ENCODE measurements at places on chromosomes 2 and 18. TPM values are rescaled to one million over a fixed set of nuclear protein-coding genes. Genes with fewer than 3 reads are reported as not detected.

The SLC25A12 gene
- total RNA-seq: 5.3 TPM

The ERMN gene
- 0.61 TPM for total RNA-seq

The EDAR gene
- 0.95 TPM for total RNA-seq

The SETBP1 gene
- total RNA-seq: 4.0 TPM

The TRPM8 gene
- not detected for total RNA-seq

The MFSD2B gene
- 0.48 TPM for total RNA-seq

GRCh38 chr2:136049991-136050920, 64.8 kb upstream of the DARS1 start:
- no peak for DNase-seq
- no peak overlapping the region for H3K4me3 ChIP-seq
- H3K27me3 ChIP-seq: no peaks in the 10 kb centered on the region

GRCh38 chr2:84309281-84309680, 149.8 kb downstream of the SUCLG1 start:
- DNase-seq: no peak
- no peaks in the 10 kb centered on the region for H3K4me1 ChIP-seq
- no peak overlapping the region for H3K4me3 ChIP-seq
- H3K27ac ChIP-seq: no peak overlapping the region

DNA sequence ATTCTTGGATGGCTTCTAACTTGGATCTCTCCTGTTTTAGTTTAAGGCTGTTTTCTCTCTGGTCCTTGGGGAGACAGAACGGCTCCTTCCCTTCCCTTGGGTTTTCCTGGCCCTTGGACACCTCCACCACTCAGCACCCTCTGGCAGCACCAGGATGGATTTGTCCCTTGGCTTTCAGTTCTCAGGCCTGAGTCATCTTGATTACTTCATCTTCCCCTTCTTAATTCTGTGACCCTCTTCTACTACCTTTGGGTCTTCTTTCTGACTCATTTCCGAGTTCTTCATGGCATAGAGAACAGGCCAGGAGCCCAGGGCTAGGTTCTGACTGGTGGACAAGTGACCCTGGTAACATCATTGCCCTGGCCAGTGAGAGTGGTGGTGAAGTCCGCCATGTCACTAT, 14.9 kb downstream of the IGFBP2 start:
- DNase-seq: no peak
- H3K27me3 ChIP-seq: no peaks in the 10 kb centered on the region
- H3K4me3 ChIP-seq: no peak overlapping the region
- H3K4me1 ChIP-seq: no peaks in the 10 kb centered on the region
- no peak overlapping the region for H3K27ac ChIP-seq

GRCh38 chr18:51621113-51621863, 423.8 kb upstream of the MEX3C start:
- H3K27ac ChIP-seq: no peak overlapping the region
- H3K4me1 ChIP-seq: no peaks in the 10 kb centered on the region
- H3K4me3 ChIP-seq: no peak overlapping the region
- H3K36me3 ChIP-seq: no peaks in the 10 kb centered on the region
- DNase-seq: peak; percentile 42

- no peaks in the 10 kb centered on the region for H3K36me3 ChIP-seq
- no peak for DNase-seq
- no peak overlapping the region for H3K27ac ChIP-seq
- H3K4me3 ChIP-seq: no peak overlapping the region
- no peaks in the 10 kb centered on the region for H3K27me3 ChIP-seq
Observed at GRCh38 chr2:187594801-187595200, 40.6 kb upstream of the TFPI start.

DNA sequence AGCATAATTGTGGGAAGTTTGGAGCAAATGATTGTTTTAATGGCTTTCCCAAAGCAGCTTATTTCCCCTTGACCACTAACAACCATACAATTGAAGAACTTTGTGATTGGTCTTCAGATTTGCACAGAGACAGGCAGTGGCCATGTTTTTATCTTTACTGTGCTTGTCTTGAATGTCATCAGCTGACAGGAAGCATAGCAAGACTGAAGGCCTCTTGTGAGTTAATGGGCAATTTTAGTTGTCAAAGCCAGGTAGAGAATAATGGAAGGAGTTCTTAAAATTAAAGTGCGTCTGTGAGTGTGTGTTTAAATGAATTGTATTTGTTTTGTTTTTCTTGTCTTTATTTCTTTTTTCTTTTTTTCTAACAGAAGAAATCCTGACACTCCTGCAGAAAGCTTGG, 809.9 kb downstream of the TSN start:
- no peak overlapping the region for H3K4me3 ChIP-seq
- H3K36me3 ChIP-seq: no peaks in the 10 kb centered on the region
- DNase-seq: no peak
- no peaks in the 10 kb centered on the region for H3K27me3 ChIP-seq

GRCh38 chr2:54318821-54319220, 62.8 kb upstream of the TSPYL6 start:
- no peak overlapping the region for H3K27ac ChIP-seq
- H3K27me3 ChIP-seq: no peaks in the 10 kb centered on the region
- DNase-seq: no peak
- H3K4me1 ChIP-seq: no peaks in the 10 kb centered on the region

DNA sequence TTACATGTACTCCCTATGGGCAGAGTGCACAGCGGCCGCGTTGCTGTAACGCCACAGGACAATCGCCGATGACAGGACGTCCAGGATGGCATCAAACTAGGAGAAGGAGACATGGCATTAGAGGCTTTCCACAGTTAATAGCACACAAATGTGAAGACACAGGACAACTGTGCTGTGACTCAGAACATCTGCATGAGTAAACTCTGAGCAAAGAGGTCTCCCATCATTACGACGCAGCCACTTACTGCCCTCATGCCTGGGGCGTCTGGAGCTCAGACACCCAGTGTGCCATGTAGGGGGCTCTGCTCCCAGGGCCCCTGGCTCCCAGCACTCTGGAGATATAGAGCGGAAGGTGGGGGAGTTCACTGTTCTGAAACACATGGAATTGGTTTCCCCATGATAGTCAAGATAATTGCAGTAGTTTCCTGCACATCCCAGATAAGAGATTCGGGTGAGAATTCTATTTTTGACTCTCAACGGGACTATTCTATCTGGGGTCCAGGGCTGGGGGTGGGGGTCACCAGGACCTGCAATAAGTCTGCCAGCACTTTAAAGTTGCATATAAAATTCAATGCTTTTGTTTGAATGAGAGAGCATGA, 168.1 kb downstream of the TMEM163 start:
- no peaks in the 10 kb centered on the region for H3K27me3 ChIP-seq
- no peaks in the 10 kb centered on the region for H3K4me1 ChIP-seq
- no peak overlapping the region for H3K27ac ChIP-seq
- no peak for DNase-seq

DNA sequence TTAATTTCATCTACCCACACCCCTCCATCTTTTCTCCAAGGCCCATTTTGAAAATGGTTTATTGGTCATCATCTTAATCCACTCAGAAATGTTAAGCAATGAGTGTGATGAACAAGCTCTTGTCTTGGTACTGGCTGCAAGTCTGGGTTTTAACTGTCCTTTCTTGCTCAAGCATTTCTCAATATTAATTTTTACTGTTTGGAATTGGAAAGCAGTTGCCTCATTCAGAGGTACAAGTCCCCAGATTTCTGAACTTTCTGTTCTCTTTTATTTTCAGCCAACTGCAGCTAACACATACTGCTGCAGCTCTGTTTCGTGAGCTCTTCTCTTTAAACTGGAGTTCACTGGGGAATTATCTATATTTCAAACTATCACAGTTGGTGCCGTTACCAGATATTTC, 99.4 kb upstream of the TEX51 start:
- no peak overlapping the region for H3K4me3 ChIP-seq
- no peak overlapping the region for H3K27ac ChIP-seq
- DNase-seq: no peak
- H3K27me3 ChIP-seq: no peaks in the 10 kb centered on the region

DNA sequence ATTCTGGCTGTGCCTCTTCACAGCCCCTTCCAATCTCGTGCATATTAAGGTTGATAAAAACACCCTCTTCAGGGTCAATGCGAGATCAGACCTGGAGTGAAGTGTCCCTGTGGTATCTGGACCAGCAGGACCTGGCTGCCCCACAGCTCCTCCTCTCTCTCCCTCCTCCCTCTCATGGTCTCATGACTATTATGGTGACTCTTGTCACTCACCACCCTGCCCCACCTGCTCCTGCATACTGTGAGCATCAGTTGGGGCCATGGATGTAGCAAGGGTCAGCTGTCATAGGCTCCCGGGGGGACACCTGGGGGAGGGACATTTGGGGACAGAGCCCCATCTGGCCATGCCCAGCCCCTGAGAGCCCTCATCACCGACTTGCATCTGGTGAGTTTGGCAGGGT, 50.2 kb downstream of the ODC1 start:
- H3K36me3 ChIP-seq: peaks cover 2% of the 10 kb centered on the region
- no peak for DNase-seq
- H3K27ac ChIP-seq: no peak overlapping the region
- H3K27me3 ChIP-seq: no peaks in the 10 kb centered on the region

GRCh38 chr2:231701456-231702373, 6.6 kb upstream of the PTMA start:
- no peak for DNase-seq
- no peaks in the 10 kb centered on the region for H3K4me1 ChIP-seq
- no peak overlapping the region for H3K4me3 ChIP-seq
- H3K27me3 ChIP-seq: no peaks in the 10 kb centered on the region
- no peak overlapping the region for H3K27ac ChIP-seq
- H3K36me3 ChIP-seq: no peaks in the 10 kb centered on the region

DNA sequence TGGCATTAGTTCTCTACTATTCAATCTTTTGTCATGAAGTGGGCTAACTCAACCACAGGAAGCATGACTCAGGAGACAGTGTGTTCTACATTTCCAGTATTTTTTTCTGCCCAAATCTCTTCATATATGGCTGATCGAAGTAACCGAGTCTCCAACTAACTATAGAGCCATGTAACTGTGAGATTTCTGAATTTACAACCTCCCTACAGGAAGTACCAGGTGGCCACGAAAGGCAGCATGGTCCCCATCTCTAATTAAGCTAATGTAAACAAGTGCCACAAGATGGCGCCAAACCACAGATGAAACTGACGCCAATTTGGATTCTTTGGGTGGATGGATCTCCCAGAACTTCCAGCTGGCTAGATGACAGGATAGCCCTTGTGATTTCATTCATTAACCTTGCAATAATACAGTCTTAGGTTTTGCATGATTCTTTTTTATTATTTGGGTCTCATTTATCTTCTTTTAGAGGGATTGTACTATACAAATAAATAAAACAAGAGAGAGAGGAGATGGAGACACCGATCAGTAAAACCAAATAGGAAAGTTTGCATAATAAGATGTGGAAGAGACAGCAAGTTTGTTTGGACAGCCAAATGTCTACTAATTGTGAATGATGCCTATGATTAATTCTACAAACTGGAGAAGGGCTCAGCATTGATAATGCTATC, 18.3 kb upstream of the ARHGAP15 start:
- no peaks in the 10 kb centered on the region for H3K4me1 ChIP-seq
- H3K27me3 ChIP-seq: no peaks in the 10 kb centered on the region
- H3K36me3 ChIP-seq: no peaks in the 10 kb centered on the region
- H3K27ac ChIP-seq: no peak overlapping the region
- peak; percentile 43 for DNase-seq

DNA sequence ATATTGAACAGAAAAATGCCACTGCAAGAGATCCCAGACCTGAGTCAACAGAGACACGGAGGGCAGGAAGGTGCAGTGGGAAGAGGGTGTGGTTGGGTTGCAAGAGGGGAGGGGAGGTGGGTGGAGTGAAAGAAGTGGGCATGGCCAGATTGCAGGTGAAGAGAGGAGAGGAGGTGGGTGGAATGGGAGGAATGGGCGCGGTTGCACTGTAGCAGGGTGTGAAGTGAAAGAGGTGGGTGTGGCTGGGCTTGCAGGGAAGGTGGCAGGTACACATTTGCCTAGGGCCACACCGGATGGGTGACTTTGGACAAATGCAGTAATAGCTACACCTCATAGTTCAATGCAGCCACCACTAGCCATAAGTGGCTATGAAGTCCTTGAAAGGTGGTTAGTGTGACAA, 71.1 kb downstream of the DOCK10 start:
- no peaks in the 10 kb centered on the region for H3K4me1 ChIP-seq
- H3K36me3 ChIP-seq: no peaks in the 10 kb centered on the region
- no peaks in the 10 kb centered on the region for H3K27me3 ChIP-seq
- peak; percentile 58 for DNase-seq
- no peak overlapping the region for H3K27ac ChIP-seq

DNA sequence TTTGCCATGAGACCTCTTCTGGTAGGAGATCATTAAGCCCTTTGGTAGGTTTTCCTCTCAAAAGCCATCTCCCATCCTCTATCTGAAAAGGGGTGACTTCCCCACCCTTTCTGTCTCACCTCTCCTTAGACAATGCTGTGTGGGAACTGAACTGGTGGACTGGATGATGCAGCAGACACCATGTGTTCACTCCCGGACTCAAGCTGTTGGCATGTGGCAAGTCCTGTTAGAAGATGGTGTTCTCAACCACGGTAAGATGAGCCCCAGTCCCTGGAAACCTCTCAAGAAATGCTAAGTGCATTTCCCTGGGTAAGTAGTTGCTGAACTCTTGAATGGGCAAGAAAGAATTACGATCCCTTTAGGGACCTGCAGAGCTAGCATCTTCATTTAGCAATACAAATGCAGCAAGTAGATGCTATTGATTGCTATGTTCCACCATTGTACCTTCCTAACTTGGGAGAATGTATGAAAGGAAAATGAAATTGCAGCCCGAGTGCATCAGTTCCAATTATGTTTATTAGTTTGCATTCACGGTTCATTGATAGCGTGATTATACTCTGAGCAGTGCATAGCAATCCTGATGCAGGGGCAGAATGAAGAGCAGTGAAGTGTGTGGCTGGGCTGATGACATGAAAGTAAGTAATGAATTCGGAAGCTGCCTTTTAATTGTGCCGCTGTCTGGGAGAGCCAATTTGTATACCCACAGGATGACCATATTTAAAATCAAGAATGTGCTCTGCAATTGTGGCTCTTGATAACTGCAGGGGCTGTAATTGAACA, 110.0 kb upstream of the MAP3K20 start:
- no peaks in the 10 kb centered on the region for H3K27me3 ChIP-seq
- H3K4me1 ChIP-seq: no peaks in the 10 kb centered on the region
- DNase-seq: no peak
- H3K27ac ChIP-seq: no peak overlapping the region
- no peaks in the 10 kb centered on the region for H3K36me3 ChIP-seq

- H3K4me1 ChIP-seq: no peaks in the 10 kb centered on the region
- H3K4me3 ChIP-seq: no peak overlapping the region
- H3K27ac ChIP-seq: no peak overlapping the region
- DNase-seq: no peak
Observed at GRCh38 chr2:27966466-27966865, 75.9 kb downstream of the BABAM2 start.

DNA sequence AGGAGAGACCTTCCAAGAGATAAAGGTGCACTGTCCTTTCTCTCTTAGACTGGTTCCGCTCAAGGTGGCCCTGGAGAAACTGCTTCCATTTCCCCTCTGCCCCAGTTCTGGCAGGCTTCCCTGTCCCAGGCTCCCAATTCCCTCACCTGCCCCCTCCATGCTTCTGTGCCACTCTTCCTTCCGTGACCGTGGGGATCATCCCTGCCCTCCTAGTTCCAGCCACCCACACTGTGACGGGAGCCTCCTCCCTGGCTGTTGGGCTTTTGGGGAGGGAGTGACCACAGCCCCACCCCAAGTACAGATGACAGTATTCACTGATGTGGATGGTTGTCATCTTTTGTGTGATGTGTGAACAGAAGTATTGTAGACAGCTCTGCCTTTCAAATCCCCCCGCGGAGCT, 2.8 kb downstream of the IMPA2 start:
- H3K4me1 ChIP-seq: peaks cover 19% of the 10 kb centered on the region
- H3K36me3 ChIP-seq: peaks cover 1% of the 10 kb centered on the region
- DNase-seq: no peak
- no peaks in the 10 kb centered on the region for H3K27me3 ChIP-seq
- H3K4me3 ChIP-seq: no peak overlapping the region
- H3K27ac ChIP-seq: no peak overlapping the region

- no peaks in the 10 kb centered on the region for H3K4me1 ChIP-seq
- H3K4me3 ChIP-seq: no peak overlapping the region
- DNase-seq: peak; percentile 54
Observed at GRCh38 chr2:125471963-125472362, 1184.0 kb upstream of the GYPC start.

Data from Caco-2 (cell line).